ENCODE measurements at places on chromosomes 11 and 22. TPM values are rescaled to one million over a fixed set of nuclear protein-coding genes. Genes with fewer than 3 reads are reported as not detected.

DNA sequence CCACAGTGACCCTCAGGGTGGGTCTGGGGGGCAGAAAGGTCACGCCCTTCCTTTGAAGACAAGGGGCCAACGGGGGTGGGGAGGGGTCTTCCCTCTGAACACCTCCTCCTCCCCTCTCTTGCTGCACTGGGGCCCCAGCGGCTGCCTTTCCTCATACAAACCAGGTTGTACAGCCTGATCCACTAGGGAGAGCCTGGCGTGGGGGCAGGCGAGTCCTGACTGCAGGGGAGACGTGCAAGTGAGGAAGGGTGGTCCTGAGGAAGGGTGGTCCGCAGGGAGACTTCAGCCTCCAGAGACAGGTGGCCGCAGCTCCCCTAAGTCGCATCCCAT is 43.6 kb upstream of the LINC01488 start:
- peaks cover 4% of the 10 kb centered on the region for H3K27me3 ChIP-seq
- H3K27ac ChIP-seq, result peak overlapping the region; percentile 92
- no peak overlapping the region for H3K4me3 ChIP-seq

- peak; percentile 20 for DNase-seq
- H3K36me3 ChIP-seq, result peaks cover under 1% of the 10 kb centered on the region
- H3K27me3 ChIP-seq, result no peaks in the 10 kb centered on the region
- peak overlapping the region; percentile 95 for H3K27ac ChIP-seq
- H3K4me3 ChIP-seq, result peak overlapping the region; percentile 85
Measured at GRCh38 chr11:77590194-77590782, 535 bp downstream of the AQP11 start.

DNA sequence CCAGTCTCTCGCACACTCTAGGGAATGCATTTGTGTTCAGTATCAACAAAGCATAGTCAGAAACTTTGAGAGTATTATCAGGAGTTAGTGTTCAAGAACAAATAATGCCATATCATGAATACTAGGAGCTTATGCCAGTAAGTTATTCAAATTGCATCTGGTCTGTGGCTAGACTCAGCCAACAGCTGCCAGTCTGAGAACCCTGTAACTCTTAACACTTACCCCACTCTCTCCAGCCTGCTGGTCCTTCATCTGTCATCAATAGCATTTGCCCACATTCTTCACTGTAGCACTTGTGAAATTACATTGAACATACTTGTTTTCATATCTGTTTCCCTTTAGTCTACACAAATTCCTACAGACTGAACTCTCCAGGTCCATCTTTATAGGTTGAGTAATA is 1157.5 kb upstream of the RAG2 start:
- no peak for DNase-seq
- H3K27ac ChIP-seq, result no peak overlapping the region
- H3K36me3 ChIP-seq, result no peaks in the 10 kb centered on the region
- no peaks in the 10 kb centered on the region for H3K27me3 ChIP-seq

DNA sequence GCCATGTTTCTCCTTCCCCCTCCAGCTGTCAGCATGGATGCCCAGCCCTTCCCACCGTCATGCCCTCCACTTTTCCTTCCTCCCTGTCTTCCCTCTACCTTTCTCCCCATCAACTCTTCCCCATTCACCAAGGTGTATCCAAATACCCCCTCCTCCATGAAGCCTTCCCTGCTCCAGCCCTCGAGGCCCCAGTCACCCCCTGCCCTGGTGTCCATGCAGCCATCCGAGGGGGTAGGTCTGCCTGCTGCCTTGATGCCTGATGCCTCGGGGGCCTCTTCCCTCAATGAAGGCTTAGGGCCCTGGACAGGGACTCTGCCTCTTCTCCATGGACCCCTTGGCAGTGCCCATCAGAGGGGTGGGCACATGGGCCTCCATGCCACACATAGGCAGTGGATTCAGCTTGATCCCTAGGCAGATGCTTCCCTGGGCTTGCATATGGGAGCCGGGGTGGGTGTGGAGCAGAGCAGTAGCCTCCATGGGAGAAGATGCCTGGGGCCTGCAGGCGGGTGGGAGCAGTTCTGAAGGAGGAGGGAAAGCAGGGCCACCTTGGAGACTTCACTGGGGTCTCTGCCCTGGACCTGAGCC is 795.8 kb downstream of the BRD1 start:
- no peak overlapping the region for H3K4me3 ChIP-seq
- H3K36me3 ChIP-seq, result no peaks in the 10 kb centered on the region
- no peak overlapping the region for H3K27ac ChIP-seq
- H3K27me3 ChIP-seq, result peaks cover 35% of the 10 kb centered on the region

GRCh38 chr22:50733521-50734342 is 4.3 kb upstream of the ACR start:
- H3K4me3 ChIP-seq, result no peak overlapping the region
- no peaks in the 10 kb centered on the region for H3K36me3 ChIP-seq
- H3K27me3 ChIP-seq, result peaks cover 41% of the 10 kb centered on the region
- no peak overlapping the region for H3K27ac ChIP-seq
- no peak for DNase-seq

GRCh38 chr22:19590696-19591095 is 66.5 kb upstream of the CLDN5 start:
- H3K27me3 ChIP-seq, result peaks cover 19% of the 10 kb centered on the region
- no peak for DNase-seq
- H3K4me1 ChIP-seq, result no peaks in the 10 kb centered on the region
- no peak overlapping the region for H3K4me3 ChIP-seq
- H3K27ac ChIP-seq, result no peak overlapping the region
- H3K36me3 ChIP-seq, result no peaks in the 10 kb centered on the region

DNA sequence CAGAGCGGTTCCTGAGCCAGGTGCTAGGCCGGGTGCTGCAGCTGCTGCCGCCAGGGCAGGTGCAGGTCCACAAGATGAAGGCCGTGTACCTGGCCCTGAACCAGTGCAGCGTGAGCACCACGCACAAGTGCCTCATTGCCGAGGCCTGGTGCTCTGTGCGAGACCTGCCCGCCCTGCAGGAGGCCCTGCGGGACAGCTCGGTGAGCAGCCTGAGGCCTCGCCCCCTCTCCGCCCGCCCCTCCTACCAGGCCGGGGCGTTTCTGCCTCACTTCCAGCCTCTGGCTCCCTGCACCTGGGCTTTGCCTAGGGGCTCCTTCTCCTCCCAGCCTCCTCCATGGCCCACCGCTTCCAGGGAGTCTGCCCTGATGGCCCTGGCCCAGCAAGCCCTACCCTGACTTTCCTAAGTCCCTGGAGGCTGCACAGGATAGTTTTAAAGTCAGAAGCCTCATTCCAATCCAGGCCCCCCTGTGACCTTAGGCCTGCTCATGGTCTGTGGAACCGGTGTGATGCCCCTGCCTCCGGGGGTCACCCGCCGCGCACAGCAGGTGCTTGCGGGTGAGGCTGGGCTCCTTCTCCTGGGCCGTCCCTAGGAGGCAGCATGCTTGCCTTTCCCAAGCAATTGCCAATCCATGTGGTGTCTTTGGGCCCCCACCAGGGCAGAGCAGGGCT is 5.5 kb downstream of the TCIRG1 start:
- H3K27ac ChIP-seq, result no peak overlapping the region
- no peak overlapping the region for H3K4me3 ChIP-seq
- H3K4me1 ChIP-seq, result peaks cover 2% of the 10 kb centered on the region

- no peak for DNase-seq
- H3K4me3 ChIP-seq, result no peak overlapping the region
- peaks cover 3% of the 10 kb centered on the region for H3K4me1 ChIP-seq
- no peak overlapping the region for H3K27ac ChIP-seq
Measured at GRCh38 chr22:20235389-20235991, 32.6 kb downstream of the RTN4R start.

DNA sequence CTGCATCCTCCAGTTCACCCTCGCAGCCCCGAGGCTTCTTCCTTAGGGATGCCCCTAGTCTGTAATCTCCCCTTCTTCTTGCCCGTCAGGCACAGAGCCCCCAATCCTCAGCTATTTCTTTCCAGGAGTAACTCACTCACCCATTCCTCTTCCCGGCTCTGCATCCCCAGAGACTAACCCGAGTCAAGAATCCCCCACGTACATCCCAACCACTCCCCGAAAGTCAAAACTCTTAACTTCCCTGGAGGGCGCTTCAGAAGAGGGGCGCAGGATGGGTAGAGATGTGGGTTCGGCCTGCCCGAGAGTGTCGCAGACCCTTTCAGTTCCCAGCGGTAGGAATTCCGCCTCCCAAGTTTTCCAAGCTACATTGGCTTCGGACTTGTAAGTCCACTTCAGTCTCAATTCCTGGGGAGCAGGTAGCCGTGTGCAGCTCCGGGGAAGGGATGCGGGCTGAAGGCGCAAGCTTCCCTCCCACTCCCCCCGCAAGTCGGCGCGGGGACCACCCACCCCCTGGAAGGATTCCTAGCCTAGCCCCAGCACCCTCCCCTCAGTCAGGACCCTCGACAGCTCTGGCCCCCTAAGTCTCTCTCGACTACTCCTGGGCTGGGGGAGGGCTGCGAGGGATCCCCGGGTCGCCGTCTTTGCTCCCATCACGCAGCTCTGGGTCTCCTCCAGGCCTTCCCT is 871 bp downstream of the BDNF start:
- H3K27me3 ChIP-seq, result peaks cover 40% of the 10 kb centered on the region
- no peak for DNase-seq
- no peaks in the 10 kb centered on the region for H3K36me3 ChIP-seq

GRCh38 chr11:118054712-118055640 is 21.9 kb upstream of the TMPRSS4 start:
- no peaks in the 10 kb centered on the region for H3K36me3 ChIP-seq
- H3K27me3 ChIP-seq, result peaks cover 26% of the 10 kb centered on the region
- no peak overlapping the region for H3K4me3 ChIP-seq
- no peak overlapping the region for H3K27ac ChIP-seq
- peaks cover 6% of the 10 kb centered on the region for H3K4me1 ChIP-seq
- no peak for DNase-seq

GRCh38 chr11:1458340-1459218 is 28.0 kb downstream of the MOB2 start:
- no peak overlapping the region for H3K4me3 ChIP-seq
- H3K27ac ChIP-seq, result no peak overlapping the region
- no peaks in the 10 kb centered on the region for H3K27me3 ChIP-seq
- H3K4me1 ChIP-seq, result no peaks in the 10 kb centered on the region

DNA sequence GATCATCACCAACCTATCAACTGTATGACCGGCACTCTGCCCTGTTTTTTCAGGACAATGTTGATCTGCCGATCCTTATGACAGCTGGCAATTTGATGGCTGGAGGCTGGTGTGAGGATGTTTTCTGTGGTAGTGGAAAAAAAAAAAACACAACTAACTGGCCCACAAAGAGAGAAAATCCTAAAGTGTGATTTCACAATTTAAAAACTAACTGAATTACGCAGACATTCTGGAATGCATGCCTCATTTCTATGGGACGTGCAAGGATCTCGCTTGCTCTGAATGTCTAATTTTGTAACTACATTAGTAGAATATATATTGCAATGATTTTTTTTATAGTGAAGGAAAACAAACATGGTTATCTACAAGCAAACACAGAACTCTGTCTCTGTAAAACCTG is 590.5 kb downstream of the ETS1 start:
- H3K4me1 ChIP-seq, result peaks cover 2% of the 10 kb centered on the region
- no peak overlapping the region for H3K4me3 ChIP-seq
- no peaks in the 10 kb centered on the region for H3K36me3 ChIP-seq
- H3K27ac ChIP-seq, result no peak overlapping the region
- DNase-seq, result no peak
- no peaks in the 10 kb centered on the region for H3K27me3 ChIP-seq

DNA sequence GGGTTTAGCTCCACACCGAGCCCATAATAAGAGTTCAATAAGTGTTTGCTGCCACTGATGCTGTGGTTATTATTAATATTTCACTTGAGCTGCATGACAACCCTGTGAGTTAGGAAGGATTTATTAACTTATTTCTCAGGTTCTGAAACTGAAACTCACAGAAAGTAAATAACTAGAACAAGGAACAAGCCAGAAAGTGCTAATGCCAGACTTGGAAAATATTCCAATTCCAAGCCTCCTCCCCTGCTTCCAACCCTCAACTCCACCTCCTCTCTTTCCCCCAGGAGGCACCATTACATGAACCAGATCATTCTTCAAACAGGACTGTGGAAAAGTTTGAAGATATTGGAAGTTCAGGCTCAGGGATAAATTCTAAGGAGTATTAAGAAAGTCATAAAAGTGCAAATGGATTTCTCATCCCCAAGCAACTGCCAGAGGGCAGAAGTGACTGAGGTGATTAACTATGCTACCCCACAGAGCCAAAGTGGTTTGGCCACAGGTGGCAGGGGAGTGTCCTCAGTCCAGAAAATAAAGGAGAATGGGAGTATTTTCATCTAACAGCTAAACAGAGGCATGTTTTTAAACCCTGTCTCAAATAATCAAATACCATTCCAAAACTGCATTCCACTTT is 3.2 kb upstream of the FJX1 start:
- no peak overlapping the region for H3K4me3 ChIP-seq
- DNase-seq, result no peak
- peaks cover 24% of the 10 kb centered on the region for H3K27me3 ChIP-seq

GRCh38 chr22:33299245-33299956 is 241.2 kb upstream of the SYN3 start:
- H3K4me1 ChIP-seq, result peaks cover 14% of the 10 kb centered on the region
- H3K27me3 ChIP-seq, result no peaks in the 10 kb centered on the region
- H3K27ac ChIP-seq, result no peak overlapping the region
- peaks cover 17% of the 10 kb centered on the region for H3K36me3 ChIP-seq
- DNase-seq, result no peak

DNA sequence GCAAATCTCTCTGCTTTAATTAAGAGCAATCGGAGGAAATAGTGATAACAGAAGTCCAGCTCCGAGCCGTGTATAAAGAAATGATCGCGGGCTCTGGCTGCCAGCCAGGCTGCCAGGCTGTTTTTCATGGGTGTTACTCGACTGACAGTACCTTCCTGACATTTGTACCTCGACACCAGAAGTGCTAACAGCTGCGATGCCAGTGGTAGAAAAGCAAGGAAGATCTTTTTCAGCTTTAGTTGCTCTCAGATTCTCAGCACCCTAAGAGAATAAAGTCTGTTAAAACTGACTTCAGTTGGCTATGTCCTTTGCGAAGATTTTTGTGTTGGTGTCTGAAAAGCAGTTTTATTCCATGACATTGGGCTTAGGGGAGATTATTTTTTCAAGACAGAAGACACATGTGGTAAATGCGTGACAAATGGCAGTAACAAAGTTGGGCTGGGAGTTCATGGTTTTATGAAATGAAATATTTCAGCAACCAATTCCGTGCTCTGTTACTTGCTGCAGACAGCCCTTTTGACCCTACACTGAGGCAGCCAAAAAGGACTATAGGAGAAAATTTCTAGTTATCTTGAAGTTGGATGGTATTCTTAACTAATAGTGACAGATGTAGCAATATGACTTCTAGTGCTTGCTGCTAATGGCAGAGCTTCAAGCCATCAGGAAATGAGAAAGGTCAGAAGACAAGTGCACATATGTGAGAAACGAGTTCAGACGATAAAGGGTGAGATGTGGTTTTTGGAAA is 296.2 kb downstream of the CNTN5 start:
- H3K36me3 ChIP-seq, result no peaks in the 10 kb centered on the region
- DNase-seq, result no peak
- no peak overlapping the region for H3K27ac ChIP-seq
- no peak overlapping the region for H3K4me3 ChIP-seq

GRCh38 chr11:122179961-122180834 is 64.2 kb upstream of the BLID start:
- H3K27ac ChIP-seq, result no peak overlapping the region
- H3K27me3 ChIP-seq, result no peaks in the 10 kb centered on the region
- H3K4me1 ChIP-seq, result no peaks in the 10 kb centered on the region
- no peak for DNase-seq

Gene HBB
- not detected for total RNA-seq

Gene MMP3
- not detected for total RNA-seq

Gene USH1C
- 15.8 TPM for total RNA-seq

Gene P4HA3
- total RNA-seq, result 0.17 TPM

Gene TSGA10IP
- not detected for total RNA-seq

Gene SOX6
- 34.9 TPM for total RNA-seq

Gene LRRC74B
- total RNA-seq, result 0.40 TPM

Gene DDI1
- total RNA-seq, result not detected

Gene A4GALT
- total RNA-seq, result 0.47 TPM

Gene GAS2
- total RNA-seq, result 14.5 TPM

Gene DNAJB7
- total RNA-seq, result not detected

Gene SRRD
- total RNA-seq, result 23.2 TPM

Gene MUC6
- 1.9 TPM for total RNA-seq

Data from progenitor cell of endocrine pancreas (in vitro differentiated cells).